ENCODE measurements at places on chromosomes 12 and 14.

GRCh38 chr14:99412117-99413061, 68.3 kb downstream of the SETD3 start:
- DNase-seq, result no peak

DNA sequence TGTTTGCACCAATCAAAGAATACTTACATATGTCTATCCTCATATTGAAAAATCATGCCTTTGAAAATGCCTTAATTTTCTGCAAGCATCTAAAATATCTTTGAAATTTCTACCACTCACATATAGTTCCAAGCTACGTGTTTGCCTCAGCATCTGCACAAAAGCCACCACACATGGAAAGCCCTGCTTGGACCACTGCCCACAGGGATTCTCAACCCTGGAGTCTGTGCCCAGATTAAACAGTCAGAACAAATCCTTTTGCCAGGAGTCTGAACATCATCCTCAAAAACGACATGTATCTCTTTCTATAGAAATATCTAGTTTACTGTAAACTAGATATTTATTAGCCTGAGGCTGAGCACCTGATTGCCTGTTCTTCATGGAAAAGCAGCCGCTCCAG, 32.6 kb downstream of the ARMH4 start:
- DNase-seq, result no peak

DNA sequence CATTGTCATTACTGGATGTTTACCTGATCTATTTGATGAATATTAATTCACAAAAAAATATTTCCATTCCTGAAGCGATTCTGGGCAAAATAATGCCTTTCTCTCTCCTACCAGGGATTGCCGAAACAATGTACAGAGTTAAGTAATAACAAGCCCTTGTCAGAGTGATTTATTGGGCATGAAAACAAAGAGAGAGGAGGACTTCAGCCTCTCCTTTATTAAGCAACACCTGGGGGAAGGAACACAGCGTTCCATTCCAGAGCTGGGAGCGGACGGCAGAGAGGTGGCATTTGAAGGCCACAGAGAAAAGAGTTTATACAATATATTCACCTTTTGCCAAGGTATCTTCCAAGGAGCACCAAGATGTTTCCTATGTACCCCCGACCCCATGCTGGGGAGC, 165.8 kb downstream of the KSR2 start:
- DNase-seq, result no peak

DNA sequence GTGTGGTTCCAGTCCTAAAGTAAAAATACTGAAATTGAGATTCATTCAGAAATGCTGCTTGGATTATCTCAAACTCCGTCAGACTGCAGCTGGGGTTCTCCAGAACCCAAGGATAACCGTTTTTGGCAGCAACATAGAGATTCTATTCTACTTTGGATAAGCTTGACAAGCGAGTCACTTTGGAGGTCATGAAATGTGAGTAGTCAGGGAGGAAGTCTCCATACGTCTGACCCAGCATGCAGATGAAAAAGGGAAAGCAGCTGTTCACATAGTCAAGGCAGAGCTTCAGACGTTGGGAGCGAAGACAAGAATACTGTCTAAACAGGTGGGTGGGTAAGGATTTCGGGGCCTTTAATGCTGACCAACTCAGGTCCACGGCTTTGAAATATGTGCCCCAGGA, 14.9 kb upstream of the HSP90B1 start:
- no peak for DNase-seq

GRCh38 chr12:21828779-21829178, 54.3 kb upstream of the KCNJ8 start:
- DNase-seq, result no peak

- DNase-seq, result no peak
Observed at GRCh38 chr14:76053572-76054355, 68.2 kb downstream of the IFT43 start.

GRCh38 chr14:106691601-106692291, 1165.4 kb downstream of the TMEM121 start:
- no peak for DNase-seq

DNA sequence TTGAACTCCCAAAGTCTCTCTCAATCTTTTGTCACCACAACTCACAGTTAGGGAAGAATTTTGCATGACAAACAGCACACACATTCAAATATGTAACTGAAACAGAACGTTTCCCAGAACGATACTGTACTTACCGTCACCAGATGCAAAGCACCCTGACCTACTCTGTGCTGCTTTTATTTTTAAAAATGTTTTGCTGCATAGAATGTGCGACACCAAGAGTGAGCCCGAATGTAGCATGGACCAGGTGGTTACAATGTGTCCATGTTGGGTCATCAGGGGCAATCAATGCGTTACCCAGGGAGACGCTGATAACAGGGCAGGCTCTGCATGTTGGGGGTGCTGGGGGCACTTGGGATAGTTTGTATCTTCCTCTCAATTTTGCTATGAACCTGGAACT, 14.6 kb upstream of the EIF5 start:
- no peak for DNase-seq
